ENCODE measurements at places on chromosomes 5 and 9.

GRCh38 chr9:96048104-96048955 is 172.8 kb downstream of the ERCC6L2 start:
- DNase-seq: no peak

DNA sequence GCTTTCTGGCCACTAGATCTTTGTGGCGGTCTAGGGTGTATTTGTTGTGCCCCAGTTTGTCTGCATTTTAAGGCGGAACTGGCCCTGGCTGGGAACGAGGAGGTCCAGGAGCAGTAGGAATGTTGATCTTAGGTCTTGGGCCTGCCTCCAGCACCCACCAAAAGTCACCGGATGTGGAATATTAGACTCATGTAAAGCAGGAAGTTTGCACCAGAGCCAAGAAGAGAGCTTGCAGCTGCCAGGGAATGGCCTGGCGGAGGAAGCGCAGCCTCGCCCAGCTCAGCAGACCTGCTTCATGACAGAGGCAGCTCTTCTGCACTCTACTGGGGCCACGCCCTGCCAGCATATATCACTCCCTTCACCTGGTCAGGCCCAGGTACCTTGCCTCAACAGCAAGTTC is 3.3 kb downstream of the GPX3 start:
- no peak for DNase-seq

DNA sequence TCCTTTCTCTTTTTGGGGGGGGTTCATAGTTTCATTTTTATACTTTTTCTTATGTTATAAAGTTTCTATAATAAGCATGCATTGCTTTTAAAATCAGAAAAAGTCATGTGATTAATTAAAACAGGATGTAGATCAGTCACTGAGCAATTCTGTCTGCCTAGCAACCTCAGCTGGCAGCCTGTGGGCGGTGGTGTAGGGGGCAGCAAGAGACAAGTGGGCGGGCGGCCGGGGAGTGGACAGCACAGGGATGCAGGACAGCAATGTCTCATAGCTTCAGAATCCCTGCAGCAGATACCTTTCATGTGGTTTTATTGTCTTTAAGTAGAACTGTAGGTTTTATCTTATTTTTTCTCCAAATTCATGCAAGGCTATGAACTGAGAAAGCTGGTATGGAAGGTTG is 101.9 kb upstream of the S1PR3 start:
- no peak for DNase-seq

- no peak for DNase-seq
Measured at GRCh38 chr9:115880221-115880885, 273.2 kb upstream of the PAPPA start.

GRCh38 chr9:131838530-131839280 is 98.8 kb upstream of the RAPGEF1 start:
- no peak for DNase-seq

GRCh38 chr9:63817622-63818518 is 1467.1 kb downstream of the FOXD4L5 start:
- no peak for DNase-seq

DNA sequence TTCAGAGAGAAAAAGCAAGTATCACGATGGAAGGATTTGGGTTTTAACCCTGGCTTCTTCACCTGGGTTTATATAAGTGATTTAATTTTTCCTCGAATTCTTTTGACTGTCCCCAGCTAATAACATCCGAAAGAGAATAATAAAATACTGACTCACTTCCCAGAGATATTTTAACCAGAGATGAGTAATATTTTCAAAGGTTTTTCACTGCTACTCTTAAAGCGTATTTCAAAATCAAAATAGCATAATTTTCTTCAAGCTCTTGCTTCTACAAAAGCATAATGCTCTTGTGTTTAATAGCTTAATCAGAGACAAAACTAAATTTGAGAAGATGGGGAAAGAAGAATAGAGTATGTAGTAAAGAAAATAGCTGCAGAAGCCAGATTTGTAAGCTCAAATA is 215.2 kb upstream of the PTGER4 start:
- no peak for DNase-seq

- peak; percentile 36 for DNase-seq
Measured at GRCh38 chr5:91499943-91500531, 116.9 kb upstream of the ARRDC3 start.

GRCh38 chr9:1332156-1332555 is 282.0 kb downstream of the DMRT2 start:
- no peak for DNase-seq

DNA sequence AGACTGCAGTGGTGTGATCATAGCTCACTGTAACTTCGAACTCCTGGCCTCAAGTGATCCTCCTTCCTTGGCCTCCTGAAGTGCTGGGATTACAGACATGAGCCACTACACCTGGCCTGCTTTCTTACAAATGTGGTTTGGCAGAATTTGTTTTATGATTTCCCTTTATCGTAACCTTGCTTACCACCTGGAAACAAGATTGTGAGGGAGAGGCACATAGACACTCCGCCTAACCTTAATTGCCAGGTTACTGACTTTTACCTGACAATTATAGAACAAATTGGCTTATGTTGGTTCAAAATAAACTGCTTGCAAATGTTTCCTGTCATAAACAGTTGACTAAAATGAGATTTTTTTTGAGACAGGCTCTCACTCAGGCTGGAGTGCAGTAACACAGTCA is 26.8 kb upstream of the HMGCR start:
- DNase-seq: no peak

DNA sequence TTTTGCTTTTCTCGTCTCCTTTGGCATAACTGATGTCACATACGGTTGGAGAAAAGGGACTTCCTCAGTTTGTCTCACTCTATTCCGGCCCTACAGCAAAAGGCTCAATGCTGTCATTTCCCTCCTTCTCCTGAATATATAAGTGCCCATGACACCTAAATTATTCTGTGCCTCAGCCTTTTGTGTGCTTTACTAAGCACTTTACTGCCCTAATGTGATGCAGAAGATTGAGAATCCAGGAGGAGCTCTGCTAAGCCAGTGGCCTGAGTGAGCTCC is 7.6 kb downstream of the CD180 start:
- no peak for DNase-seq

GRCh38 chr9:21989440-21990189 is 4.6 kb downstream of the CDKN2A start:
- DNase-seq: no peak

GRCh38 chr5:150189728-150190502 is at the start of gene SLC6A7:
SLC6A7 (plus strand) TSS chr5:150190062; CDS start chr5:150190328, 266 bp downstream.
- no peak for DNase-seq

DNA sequence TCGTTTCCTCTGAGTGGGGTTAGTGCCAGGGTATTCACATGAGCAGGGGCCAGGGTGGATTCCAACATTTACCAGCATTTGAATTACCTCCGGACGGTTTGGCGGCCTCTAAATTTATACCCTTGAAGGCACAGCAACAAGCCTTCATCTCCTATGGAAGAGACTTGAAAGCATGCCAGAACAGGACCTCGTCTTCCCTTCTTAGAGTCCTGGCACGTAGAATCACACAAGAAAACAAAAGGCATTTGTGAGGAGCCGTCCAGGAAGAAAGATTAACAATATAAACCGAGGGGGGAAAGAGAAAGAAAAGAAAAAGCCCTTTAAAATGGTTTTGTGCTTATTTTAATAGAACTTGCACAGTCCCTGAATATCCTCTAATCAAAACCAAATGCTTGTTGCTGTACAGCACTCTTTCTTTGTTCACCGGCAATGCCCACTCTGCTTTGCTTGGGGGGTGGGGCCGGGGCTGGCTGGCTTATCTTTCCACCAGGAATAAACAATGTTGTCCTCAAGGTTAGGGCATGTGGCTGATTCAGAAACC is 575.8 kb upstream of the ZNF462 start:
- no peak for DNase-seq

- DNase-seq: no peak
Measured at GRCh38 chr5:9549941-9550340, 4.1 kb upstream of the SEMA5A start.

DNA sequence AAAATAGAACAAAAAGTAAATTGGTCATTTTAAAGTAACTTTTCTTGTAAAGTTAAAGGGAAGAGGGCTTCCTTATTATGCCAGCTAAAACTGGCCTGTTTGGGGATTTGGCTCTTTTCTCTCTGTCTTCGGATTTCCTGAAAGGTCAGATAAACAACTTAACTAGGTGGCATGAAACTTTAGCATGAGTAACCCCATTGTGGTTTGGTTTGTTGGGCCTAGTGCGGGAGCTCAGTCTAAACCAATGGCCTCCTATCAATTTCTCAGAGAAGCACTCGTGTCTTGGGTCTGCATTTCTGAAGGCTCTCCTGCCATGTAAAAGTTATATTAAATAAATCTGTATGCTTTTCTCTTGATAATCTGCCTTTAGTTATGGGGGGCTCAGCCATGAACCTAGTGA is 48.5 kb upstream of the ANKH start:
- DNase-seq: no peak

DNA sequence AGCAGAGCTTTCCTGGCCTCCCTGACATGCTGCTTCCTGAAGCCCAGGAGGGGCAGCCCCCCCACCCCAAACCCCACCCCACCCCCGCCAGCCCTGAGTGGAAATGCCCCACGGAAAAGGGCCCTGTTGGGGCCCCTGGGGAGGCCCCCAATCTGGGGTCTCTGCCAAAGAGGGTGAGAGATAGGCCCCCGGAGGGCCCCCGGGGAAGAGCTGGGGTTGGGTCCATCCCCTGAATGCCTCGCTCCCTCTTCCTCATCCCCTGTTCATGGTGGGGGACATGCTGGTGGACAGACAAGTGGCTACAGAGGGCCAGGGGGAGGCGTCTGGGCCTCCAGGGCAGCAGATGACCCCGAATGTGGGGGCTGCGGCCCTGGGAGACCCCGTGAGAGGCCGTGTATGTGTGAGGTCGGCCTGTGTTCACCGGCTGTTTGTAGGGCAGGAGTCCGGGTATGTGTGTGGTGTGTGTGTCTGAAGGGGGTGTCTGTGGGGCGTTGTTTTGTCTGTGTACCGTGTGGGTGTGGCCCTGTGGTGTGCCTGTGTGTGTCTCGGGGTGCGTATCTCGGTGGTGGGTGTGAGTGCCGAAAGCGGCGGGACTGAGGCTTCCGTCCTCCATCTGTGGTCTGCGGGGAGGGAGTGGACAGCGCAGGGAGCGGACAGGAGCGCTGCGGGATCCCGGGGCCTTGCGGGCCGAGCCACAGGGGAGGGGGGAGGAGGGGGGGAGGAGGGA is 11.3 kb downstream of the C9orf50 start:
- DNase-seq: no peak

DNA sequence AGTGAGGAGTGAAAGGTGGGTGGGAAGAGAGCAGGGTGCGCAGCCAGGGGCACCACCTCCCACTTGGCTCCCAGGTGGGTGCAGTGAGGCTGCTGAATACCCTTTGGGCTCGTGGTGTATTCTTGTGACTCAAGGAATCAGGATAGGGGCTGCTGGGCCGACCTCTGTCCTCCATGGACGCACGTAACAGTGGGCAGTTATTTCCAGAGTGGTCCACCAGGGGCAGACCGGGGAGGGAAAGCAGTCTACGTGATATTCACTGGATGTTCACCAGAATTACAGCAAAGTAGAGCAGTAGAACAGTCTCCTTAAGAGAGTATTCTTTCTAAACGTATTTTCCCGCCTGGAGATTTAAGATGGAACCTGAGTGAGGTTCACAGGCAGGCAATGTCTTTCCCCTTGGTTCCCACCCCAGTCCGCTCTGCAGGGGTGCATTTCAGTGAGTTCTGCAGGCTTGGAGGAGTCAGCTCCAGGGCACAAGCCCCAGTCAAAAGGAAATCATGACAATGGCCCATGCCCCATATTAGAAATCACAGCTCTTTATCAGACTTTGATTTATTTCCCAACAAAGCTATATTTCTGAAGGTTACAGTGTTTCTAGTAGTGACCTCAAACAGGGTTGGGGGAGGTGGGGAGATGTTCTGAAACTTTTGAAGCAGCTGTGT is 88.7 kb downstream of the SYK start:
- DNase-seq: no peak

GRCh38 chr9:128611600-128612394 is 44.9 kb downstream of the DYNC2I2 start:
- no peak for DNase-seq

- no peak for DNase-seq
Measured at GRCh38 chr5:112366987-112367386, 52.1 kb downstream of the EPB41L4A start.

GRCh38 chr5:151318850-151319732 is 15.5 kb upstream of the SLC36A3 start:
- no peak for DNase-seq

DNA sequence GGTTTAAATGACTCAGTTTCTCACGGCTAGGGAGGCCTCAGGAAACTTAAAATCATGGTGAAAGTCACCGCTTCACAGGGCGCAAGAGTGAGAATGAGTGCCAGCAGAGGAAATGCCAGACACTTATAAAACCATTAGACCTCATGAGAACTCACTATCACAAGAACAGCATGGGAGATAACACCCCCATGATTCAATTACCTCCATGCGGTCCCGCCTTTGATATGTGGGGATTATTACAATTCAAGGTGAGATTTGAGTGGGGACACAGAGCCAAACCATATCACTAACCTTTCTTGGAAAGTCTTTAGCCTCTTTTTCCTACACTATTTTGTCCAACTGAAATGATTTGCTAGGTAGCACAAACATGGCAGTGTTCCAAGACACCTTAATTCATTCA is 533.9 kb upstream of the NUDT12 start:
- no peak for DNase-seq

GRCh38 chr5:134435560-134435959 is 23.9 kb upstream of the CDKN2AIPNL start:
- DNase-seq: no peak

DNA sequence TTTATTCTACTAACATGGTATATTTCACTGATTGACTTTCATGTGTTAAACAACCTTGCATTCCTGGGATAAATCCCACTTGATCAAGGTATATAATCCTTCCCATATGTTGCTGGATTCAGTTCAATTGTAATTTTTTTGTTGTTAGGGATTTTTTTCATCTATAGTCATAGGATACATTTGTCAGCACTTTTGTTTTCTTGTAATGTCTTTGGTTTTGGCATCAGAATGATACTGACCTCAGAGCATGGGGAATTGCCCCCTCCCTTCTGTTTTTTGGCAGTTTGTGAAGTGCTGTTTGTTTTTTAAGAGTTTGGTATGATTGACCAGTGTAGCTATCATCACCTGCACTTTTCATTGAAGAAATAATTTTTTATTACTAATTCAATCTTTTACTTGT is 176.8 kb upstream of the RASEF start:
- DNase-seq: no peak

DNA sequence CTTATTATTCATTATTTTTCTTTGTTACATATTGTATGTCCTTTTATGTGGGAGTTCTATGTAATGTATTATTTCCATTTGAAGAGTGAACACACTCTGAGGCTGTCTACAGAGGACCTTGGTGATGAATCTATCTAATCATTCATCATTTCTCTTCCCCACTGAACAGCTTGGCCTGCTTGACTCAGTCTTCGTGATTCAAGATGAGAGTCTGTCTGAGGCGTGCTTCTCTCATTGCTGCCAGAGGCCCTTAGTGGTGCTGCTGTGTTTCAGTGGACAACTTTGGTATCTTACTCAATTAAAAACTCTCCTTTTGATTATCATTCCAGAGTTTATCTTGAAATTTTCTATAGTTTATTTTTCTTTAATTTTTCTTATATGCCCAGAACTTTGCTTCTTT is 318.1 kb upstream of the DAB2 start:
- no peak for DNase-seq

- no peak for DNase-seq
Measured at GRCh38 chr5:170783498-170784247, at the start of gene GABRP. GABRP (plus strand) TSS chr5:170783725; CDS start chr5:170788616, 4,891 bp downstream.

GRCh38 chr9:27329291-27329690 is 32.3 kb upstream of the EQTN start:
- no peak for DNase-seq

- DNase-seq: no peak
Measured at GRCh38 chr5:62199792-62200716, 106.0 kb upstream of the KIF2A start.

- no peak for DNase-seq
Measured at GRCh38 chr5:98108497-98108896, 665.0 kb upstream of the RGMB start.

GRCh38 chr5:5104550-5104949 is 35.6 kb upstream of the ADAMTS16 start:
- DNase-seq: no peak

Measured in NCI-H446 treated with DMSO at 0.1 percent for 48 hours (cell line).